CD4-positive, alpha-beta T cell (primary cell): ENCODE measurements at places on chromosomes 1 and 21. TPM values are rescaled to one million over a fixed set of nuclear protein-coding genes. Genes with fewer than 3 reads are reported as not detected.

DNA sequence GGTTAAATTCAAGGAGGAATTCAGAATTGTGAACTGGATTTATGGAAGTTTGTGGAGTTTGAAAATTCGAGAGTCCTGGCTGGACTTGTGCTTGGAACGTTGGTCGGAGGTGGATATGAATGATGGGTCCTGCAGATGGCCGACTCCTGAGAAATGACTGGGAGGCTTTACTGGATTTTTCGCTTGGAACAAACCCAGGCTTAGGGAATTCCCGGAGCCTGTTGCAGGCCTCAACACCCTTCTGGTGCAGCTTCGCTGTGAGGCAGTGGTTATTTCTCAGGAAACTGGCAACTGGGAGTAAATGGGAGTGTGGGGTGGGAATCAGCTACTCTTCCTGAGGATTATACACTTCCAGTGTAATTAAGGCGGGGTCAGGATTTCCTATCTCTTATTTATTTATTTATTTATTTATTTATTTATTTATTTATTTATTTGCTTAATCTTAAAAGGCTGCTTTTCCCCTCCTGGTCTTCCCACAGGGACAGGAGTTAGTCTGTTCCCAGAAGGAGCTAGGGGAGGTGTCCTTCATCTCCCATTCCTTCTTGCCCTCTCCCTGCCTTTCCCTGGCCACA is 21.1 kb downstream of the MAPKAPK2 start:
- DNase-seq = no peak

DNA sequence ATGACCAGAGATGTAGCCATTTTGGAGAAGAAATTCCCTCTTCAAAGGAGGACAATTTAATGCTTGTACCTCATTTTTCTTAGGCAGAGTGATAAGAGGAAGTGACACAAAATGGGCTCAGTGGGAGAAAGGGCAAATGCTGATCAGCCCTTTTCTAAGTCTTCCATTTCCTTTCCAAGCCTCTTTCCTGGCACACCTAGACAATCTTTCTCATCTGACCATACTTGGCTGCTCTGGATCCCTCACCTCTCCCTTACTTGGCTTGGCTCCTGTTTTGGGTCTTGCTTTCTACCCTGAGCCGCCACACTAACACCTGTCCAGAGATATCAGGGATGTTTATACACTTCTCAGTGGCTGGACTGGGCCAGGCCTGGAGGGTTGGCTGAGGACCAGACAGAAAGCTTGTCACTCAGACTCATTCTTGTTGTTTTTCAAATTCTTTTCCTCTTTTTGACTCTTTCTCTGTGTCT is 13.1 kb downstream of the TXNIP start:
- DNase-seq = no peak

GRCh38 chr1:213067352-213067751 is 16.3 kb downstream of the RPS6KC1 start:
- no peak for DNase-seq

- DNase-seq = no peak
Measured at GRCh38 chr1:236167154-236167553, 24.8 kb downstream of the GPR137B start.

AMY1A gene
- total RNA-seq = not detected

LORICRIN gene
- total RNA-seq = not detected

CRYAA gene
- not detected for total RNA-seq

DNA sequence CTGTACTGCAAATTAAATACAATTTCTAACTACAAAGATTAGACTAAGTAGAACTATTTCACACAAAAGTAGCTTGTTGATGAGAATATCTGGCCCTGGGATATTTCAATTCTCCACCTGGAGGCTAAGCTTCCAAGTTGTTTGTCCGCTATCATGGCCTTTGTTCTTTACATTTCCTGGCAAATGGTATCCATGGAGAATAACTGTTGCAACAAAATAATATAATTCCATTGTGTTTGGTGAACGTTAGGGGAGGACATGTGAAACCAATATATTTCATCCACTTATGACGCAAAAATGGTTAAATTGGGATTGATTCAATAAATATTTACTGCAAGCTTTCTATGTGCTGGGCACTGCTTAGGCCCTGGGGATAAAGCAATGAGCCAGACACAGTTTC is 565.4 kb downstream of the PTPRC start:
- no peak for DNase-seq

CRP gene
- total RNA-seq = not detected

BTBD19 gene
- 36.5 TPM for total RNA-seq

IGSF21 gene
- not detected for total RNA-seq

DNA sequence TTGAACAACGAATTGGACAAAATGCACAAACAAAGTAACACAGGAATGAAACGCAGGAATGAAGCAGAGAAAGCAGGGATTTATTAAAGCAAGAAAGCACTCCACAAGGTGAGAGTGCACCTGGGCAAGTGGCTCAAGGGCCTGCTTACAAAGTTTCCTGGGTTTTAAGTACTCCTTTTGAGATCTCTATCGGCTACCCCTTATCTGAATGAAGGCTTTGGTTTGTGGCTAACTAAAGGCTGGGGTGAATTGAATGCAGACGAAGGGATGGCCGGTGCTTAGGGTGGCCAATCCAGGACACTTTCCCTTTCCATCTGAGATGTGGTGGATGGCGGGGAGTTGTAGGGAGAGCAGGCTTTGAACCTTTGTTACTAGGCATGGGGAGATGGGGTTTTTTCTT is 151.4 kb upstream of the KIAA0040 start:
- DNase-seq = no peak

DNA sequence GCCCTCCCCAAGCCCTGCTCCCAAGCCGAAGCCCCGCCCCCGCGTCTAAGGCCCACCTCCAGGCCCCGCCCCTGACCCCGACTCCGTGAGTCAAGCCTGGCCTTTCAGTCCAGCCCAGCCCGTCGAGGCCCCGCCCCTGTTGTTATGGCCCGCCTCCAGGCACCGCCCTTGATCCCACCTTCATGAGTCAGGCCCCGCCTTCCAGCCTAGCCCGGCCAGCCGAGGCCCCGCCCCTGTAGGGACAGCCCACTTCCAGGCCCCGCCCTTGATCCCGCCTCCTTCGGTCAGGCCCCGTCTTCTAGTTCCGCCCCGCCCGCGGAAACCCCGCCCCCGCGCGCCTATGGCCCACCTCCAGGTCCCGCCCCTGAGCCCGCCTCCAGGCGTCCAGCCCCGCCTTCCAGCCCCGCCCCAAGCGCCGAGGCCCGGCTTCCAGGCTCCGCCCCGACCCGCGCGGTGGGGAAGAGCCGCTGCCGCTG is 247 bp upstream of the DOP1B start:
- peak; percentile 100 for DNase-seq

DNA sequence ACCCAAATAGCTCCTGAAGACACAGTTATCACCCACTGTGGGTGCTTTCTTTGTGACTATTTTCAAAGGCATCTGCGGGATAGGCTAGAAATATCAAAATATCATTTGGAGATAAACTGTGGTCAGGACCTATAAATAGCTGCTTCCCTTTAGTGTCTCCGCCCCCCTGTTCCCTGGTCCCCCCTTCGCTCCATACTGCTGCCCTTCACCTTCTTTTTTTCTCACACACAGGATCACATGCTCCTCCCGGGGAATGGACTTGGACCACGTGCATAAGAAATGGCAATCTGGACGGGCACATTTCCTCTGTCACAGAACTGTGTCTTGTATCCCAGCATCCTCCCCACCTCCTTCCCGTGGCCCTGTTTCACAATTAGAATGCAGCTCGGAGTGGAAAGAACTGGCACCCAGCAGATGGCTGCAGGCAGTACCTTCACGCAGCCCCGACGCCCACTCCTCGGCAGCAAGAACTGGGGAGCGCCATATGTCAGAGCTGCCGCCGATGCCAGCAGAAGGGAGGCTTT is 68.8 kb upstream of the SSX2IP start:
- DNase-seq = no peak

GRCh38 chr1:56575865-56576264 is 3.5 kb downstream of the PLPP3 start:
- DNase-seq = no peak

- no peak for DNase-seq
Measured at GRCh38 chr1:89587729-89588161, 45.2 kb upstream of the LRRC8C start.

DNA sequence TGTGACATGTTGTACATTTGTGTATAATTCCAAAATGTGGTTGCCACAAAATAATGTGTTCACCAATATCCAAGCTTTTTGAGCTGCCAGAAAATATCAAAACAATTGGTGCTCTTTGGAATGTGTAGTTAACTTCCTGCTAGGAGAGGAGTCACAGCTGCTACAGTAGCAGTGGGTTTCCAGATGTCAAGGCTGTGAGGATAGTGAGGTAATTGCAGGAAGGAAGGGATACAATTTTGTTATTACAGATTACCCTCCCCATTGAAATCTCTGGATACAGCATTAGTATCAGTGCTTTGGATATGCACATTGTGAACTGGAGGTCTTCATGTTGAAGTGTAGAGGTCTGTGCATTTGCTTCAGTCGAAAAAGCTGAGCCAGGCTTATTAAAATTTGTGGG is 253.2 kb downstream of the PTPRC start:
- no peak for DNase-seq

- DNase-seq = no peak
Measured at GRCh38 chr21:31218830-31219608, 125.0 kb downstream of the TIAM1 start.

- no peak for DNase-seq
Measured at GRCh38 chr21:46662765-46663500, 27.5 kb downstream of the PRMT2 start.

DNA sequence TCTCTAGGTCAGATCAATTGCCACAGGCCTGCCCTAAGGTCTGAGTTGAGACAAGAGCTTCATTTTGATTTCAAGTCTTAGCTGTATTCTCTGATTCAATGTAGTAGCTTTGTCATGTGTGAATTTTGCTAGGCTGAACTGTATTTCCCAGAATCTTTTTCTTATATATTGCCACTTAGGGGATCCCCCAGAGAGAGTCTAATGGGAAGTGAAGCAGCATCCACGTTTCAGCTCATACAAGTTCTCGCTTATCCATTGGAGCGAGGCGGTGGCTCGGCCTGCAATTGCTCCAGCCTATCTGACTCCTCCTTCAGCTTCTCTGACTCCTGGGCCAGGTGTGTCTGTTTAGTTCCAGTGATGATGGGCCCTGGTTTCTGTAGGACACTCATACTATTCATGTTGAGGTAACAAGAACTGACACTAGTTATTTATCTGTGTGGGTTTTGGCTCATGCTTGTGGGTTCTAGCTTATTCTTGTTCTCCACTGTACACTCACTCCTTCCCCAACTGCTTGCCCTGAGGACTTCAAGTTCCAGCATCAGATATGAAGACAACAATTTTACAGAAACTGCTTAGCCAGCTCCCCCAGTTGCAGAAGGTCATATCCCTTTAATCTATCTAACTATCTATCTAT is 48.2 kb downstream of the TBX19 start:
- no peak for DNase-seq

GRCh38 chr1:6623269-6623965 is 1.3 kb upstream of the THAP3 start:
- no peak for DNase-seq

- DNase-seq = no peak
Measured at GRCh38 chr1:103266036-103266435, 157.7 kb upstream of the COL11A1 start.

ESRRG gene
- total RNA-seq = not detected

- DNase-seq = no peak
Measured at GRCh38 chr1:197355248-197355995, 87.4 kb downstream of the CRB1 start.

GRCh38 chr21:27817074-27817473 is 850.2 kb upstream of the ADAMTS5 start:
- DNase-seq = no peak

NBPF6 gene
- total RNA-seq = not detected

AVPR1B gene
- total RNA-seq = not detected

HTR1D gene
- not detected for total RNA-seq

- no peak for DNase-seq
Measured at GRCh38 chr1:77388661-77389060, 106.8 kb downstream of the AK5 start.

DNA sequence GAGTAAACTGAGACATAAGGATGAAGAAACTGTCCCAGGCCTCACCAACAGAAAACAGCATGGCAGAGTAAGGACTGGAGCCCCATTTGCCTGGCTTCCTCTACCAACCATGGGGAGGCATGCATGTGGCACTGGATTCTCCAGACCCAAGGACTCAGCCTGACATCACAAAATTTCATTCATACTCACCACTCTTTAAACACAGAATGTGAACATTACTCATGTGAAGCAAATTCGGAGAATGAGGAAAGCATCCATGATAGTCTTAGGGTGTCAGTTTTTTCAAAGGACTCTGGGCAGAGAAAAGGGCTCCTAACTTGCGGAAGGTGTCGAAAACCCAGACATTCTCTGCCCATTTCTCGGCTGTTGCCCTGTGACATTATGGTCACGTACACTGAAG is 83.9 kb downstream of the PCNX2 start:
- no peak for DNase-seq

CD84 gene
- total RNA-seq = 32.7 TPM

SNX7 gene
- total RNA-seq = not detected

DNA sequence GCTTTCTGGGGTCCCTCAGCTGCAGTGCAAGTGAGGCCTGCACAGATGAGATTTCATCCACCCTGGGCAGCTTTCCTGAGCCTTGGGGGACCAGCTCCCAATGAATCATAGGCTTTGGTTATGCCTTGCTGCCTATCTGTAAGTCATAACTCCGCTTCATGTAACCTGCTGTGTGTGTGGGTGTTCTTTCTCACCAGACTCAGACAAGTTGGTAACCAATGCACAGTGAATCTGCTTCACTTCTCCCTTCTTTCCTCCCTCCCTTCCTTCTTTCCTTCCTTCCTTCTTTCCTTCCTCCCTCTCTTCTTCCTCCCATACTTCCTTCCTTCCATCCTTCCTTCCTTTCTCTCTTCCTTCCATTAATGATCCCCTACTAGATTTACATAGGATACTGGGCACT is 34.4 kb upstream of the PSMB2 start:
- no peak for DNase-seq

GRCh38 chr1:66265796-66266195 is 268.2 kb upstream of the SGIP1 start:
- DNase-seq = no peak

GRCh38 chr1:233597489-233597901 is 16.4 kb upstream of the KCNK1 start:
- DNase-seq = no peak

- DNase-seq = no peak
Measured at GRCh38 chr1:21775985-21776562, 6.9 kb downstream of the USP48 start.

DNA sequence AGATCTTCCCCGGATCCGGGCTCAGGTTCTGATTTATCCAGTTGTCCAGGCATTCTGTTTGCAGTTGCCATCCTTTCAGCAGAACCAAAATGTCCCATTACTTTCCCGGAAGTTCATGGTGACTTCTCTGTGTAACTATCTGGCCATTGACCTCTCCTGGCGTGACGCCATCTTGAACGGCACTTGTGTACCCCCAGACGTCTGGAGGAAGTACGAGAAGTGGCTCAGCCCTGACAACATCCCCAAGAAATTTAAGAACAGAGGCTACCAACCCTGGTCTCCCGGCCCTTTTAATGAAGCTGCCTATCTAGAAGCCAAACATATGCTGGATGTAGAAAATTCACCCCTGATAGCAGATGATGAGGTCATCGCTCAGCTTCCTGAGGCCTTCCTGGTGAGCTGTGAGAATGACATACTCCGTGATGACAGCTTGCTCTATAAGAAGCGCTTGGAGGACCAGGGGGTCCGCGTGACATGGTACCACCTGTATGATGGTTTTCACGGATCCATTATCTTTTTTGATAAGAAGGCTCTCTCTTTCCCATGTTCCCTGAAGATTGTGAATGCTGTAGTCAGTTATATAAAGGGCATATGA is 22.4 kb downstream of the AADACL4 start:
- no peak for DNase-seq
